ENCODE measurements at places on chromosomes 6 and 20. TPM values are rescaled to one million over a fixed set of nuclear protein-coding genes. Genes with fewer than 3 reads are reported as not detected.

The FAM209B gene
- total RNA-seq: not detected

DNA sequence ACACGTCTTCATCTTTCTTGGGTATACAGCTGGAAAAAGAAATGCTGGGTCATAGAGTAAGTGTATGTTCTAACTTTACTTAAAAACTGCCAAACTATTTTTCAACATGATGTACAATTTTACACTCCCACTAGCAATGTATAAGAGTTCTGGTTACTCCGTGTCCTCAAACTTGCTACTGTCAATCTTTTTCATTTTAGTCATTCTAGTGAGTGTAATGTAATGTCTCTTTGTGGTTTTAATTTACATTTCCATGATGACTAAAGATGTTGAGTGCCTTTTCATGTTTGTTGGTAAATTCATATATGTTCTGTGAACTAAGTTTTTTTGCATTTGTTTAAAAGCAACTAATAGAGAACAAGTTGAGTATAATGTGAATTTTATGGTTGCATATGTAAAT is 43.9 kb downstream of the ATG5 start:
- no peak for DNase-seq

DNA sequence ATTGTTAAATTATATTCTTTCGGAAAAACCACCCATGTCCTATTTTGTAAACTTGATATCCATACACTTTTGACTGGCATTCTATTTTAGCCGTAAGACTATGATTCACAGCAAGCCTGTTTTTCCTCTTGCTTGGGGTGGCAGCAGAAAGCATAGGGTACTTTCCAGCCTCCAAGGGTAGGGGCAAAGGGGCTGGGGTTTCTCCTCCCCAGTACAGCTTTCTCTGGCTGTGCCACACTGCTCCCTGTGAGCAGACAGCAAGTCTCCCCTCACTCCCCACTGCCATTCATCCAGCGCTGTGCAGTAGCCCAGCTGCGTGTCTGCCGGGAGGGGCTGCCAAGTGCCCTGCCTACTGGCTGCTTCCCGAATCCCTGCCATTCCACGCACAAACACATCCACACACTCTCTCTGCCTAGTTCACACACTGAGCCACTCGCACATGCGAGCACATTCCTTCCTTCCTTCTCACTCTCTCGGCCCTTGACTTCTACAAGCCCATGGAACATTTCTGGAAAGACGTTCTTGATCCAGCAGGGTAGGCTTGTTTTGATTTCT is 2.1 kb upstream of the ESR1 start:
- DNase-seq: no peak

The DPPA5 gene
- total RNA-seq: not detected

DNA sequence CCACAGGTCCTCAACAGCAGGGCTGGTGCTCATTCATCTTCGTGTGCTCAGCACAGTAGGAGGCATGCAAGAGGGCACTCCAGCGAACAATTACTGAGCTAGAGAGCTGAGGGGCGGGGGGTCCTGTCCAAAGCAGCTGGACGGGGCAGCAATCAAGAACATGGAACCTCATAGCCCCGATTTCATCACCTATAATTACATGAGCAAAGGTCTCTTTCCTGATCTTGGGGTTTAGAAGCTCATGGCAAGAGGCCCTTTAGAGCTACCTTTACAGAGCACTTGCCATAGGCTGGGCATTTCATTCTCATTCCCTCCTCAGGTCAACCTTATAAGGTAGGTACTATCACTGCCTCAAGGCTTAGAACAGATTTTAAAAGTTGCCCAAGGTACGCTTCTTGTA is 10.4 kb downstream of the MOCS1 start:
- DNase-seq: no peak

The GSTA3 gene
- not detected for total RNA-seq

DNA sequence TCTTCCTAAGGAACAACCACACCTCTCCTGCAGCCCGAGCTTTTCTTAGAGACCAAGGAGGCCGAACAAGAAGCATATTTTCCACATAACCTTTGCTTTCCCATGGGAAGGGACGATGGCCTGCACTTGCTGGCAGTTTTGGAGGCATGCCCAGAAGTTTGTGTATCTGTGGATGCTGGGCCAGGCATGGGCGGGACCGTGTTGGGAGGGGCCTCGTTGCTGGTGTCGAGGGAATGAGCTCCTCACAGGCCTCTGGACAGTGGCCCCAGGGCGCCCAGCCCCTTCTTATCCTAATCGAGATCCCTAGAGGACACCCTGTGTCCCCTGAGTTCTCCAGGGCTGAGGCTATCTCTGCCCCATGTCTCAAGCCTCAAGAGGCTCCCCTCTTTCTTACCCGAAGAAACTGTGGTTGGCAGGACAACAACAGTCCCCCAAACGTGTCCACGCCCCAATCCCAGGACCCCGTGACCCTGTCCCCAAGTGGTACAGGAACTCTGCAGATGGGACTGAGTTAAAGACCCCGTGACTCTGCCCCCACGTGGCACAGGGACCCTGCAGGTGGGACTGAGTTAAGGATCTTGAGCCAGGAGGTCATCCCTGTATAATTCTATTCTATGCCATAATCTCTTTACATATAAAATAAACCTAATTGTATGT is 99.5 kb upstream of the BHLHE23 start:
- peak; percentile 69 for DNase-seq

GRCh38 chr20:9409981-9410380 is 104.4 kb upstream of the LAMP5 start:
- DNase-seq: no peak

DNA sequence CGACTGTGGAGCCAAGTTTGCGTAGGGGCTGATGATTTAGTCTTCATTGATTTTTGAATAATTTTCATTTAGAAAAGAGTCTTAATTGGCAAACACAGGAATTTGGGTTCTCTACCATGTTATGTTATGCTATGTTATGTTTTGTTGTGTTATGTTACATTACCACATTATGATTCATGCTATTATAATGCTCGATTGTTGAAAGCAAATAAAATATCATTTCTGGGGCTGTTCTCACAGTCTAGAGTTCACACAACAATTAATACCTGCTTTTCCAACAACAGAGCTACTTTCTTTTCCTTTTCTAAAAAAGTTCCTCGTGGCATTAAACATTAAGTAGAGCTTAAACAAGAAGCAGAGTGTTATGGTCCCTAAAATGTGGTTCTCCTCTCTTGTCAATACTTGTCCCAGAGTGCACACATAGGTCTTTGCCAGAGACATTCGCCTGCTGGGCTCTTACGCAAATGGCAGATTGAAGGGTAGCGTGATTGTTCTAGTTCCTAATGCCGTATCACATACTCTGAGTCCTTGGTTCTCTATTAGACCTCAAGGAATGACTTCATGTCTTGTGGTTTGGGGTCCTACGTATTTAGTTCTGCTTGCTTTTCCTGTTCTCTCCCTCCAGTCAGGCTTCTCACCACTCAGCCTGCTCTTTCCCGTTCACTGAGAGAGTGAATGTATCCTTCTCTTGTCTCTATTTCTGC is 370.3 kb downstream of the CD109 start:
- DNase-seq: no peak

DNA sequence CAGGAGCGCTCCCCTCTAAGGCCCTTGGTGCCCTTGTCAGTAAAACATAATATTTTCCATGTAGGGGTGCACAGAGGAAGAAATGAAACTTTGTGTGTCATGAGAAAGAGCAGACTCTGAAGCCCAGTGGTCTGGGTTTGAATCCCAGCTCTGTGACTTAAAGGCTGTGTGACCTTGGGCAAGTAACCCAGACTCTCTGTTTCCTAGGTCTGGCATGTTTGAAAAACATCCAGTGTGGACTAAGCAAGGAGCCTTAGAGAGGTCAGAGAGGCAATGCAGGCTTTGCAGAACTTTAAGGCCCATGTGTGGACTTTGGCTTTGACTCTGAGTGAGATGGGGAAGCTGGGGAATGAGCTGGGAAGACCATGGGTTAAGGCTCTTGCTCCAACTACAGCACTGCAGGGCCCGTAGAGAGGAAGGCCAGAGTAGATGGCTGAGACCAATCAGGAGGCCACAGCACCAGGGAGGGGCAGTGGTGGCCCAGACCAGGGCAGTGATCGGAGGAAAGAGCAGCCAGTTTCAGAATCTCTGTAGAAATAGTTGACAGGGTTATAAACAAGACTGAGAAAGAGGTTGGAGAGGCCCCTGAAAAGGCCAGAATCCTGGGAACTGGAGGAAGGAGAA is 18.2 kb downstream of the ADA start:
- DNase-seq: no peak

Measured in left lobe of liver (tissue), 2 donors.